ENCODE measurements at places on chromosomes 16 and 17.

- DNase-seq: no peak
Measured at GRCh38 chr17:3506054-3506453, 30.3 kb downstream of the ASPA start.

GRCh38 chr17:74180336-74180735 lies 23.1 kb upstream of the RPL38 start:
- DNase-seq: no peak

- no peak for DNase-seq
Measured at GRCh38 chr16:70745536-70746025, 55.4 kb downstream of the VAC14 start.

DNA sequence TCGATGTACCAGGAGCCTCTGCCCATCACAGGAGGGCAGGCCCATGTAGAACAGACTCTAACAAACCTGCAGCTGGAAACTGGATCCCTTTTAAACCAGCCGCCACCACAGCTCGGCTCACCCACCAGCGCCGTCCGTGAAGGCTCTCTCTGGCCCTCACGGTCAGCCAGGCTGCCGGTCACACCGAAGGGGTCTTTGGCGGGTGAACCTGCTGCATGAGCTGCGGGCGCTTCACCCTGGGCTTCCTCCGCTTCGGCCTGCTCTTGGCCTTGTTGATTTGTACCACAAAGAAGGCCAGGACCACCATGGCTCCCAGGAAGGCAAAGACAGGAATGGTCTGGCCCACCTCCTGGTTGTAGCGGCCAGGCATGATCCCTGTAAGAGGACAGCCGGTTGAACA lies 11.7 kb upstream of the SLC38A8 start:
- DNase-seq: no peak

DNA sequence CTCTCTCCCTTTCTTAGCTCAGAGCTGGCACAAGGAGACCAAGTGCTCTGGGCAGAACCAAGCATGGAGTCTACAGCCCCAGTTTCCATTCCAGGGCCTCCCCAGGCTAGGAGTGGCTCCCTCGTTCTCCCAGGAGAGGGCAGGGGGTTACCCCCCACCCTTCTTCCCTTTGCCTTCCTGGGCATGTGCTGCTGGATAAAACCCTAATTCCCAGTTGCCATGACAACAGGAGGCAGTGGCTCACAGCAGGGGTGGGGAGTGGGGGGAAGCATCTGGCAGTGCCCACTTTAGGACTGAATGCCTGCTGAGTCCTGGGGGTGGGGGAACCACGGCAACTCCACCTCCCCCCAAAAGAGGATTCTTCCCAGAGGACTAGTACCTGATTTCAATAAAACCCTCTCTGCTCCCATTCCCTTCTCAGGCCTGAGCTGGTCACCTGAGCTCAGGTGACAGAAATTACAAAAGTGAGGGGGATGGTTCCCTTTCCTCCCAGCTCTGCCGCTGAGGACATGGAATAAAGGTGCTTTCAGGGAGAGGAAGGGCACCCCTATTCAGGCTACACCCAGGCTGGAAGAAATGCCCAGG lies 1.8 kb downstream of the MPP2 start:
- DNase-seq: no peak

GRCh38 chr17:43094129-43094835 lies 30.9 kb downstream of the BRCA1 start:
- no peak for DNase-seq

Data from GM06990 (cell line).